ENCODE measurements at places on chromosomes 6 and 20.

GRCh38 chr6:130900913-130901312 lies 73.7 kb downstream of the SMLR1 start:
- DNase-seq = no peak

DNA sequence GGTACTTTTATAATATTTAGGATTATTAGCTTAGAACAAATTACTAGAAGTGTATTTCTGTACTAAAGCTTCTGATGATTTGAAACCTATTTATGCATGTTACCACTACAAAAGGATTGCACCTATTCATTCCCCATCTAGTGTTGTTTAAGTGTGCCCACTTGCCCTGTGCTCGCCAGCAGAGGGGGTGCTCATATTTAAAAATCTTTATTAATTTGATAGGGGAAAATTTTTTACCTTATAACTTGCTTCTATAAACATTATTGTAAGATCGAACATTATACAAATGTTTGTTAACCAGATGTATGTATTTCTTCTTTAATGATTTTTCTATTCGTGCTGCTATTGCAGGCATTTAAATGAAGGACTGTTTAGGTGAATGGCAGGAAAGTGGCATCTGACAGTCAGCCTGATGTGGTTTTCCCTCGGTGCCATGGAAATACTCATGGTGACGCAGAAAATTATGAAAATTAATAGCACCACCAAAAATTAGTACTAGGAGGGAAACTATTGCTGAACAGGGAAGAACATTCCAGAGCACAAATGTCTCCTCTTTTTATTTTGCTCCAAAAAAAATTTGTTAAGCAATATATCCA lies 44.1 kb upstream of the FNDC1 start:
- no peak for DNase-seq

DNA sequence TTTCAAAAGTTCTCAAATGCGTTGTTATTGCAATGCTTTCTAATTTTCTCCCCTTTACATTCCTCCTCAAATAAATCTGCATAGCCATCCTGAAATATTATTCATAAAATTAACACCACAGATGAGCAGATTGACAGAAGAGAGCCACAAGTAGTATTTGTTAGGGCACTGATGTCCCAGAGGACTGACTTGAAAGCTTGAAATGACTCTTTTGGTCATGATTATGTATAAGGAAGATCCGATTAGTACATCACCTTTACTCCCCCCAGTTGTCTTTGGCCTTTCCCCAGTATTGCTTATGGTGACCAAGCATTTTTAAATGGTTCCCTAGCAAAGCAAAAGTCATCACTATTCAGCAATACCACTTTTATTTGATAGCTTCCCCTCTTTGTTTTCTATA lies 187.6 kb downstream of the ADAT2 start:
- DNase-seq = no peak

DNA sequence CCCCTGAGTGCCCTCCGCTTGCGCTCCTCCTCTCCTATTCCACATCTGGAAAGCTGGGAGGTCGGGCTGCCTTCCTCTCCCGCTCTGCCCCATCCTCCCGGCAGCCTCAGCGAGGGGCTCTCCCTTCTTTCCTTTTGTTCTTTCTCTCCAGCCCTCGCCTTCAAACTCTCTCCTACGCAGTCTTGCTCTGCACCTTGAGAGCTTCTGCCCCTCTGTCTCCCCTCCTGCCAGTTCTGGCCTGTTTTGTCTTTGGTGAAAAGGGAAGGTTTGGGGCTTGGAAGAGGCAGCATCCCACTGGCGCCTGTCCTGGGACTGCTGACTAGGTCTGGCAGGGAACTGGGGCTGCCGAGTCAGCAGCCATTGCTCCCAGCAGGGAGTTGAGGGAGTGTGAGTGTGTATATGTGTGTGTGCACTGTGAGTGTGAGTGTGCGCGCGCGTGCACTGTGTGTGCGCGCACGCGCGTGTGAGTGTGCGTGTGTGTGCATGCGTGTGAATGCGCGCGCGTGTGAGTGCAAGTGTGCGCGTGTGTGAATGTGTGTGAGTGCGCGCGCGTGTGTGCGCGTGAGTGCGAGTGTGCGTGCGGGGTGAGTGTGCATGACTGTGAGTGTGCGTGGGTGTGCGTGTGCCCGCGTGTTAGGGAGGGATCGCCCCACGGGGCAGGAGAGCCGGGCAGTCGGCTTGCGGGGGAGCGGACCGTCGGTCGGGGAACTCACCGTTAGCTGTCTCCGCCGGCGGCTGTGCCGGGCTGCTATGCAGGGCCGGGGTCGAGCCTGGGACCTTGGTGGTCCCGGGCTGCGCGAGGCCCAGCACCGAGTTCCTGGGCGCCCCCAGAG lies 523 bp downstream of the CPXM1 start:
- DNase-seq = no peak

GRCh38 chr20:47189060-47189459 lies 167.4 kb downstream of the ZMYND8 start:
- DNase-seq = no peak

DNA sequence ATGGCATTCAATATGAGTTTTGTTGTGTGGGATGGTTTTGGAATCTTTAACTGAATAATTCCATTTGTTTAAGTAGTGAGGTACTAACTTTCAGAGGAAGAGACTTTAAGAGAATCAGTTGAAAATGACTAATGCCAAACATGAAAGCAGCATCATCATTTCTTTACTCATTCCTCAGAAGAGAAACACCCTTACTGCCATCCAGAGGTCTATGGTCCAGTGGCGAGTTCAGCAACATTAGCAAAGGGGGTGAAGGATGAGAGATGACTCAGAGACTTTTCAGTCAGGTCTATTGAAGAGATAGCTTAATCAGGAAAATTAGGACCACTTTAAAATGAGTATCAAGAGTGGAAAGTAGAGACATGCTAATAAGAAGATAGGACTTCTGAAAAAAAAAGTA lies 118.8 kb downstream of the COL19A1 start:
- no peak for DNase-seq

DNA sequence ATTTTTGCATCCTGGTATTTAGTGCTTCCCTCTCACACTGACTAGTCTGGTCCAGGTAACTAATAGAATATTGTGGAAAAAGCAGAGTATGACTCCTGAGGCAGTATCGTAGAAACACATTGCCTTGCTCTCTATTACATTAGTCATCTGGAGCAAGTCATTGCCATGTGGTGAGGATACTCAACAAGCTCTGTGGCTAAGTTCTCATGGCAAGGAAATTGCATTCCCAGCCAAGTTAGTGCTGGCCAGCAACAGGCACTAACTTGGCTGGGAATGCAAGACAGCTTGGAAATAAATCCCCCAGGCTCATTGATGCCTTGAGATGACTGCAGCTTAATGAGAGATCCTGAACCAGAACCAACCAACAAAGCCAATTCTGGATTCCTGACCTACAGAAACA lies 39.7 kb upstream of the HTR1B start:
- no peak for DNase-seq

DNA sequence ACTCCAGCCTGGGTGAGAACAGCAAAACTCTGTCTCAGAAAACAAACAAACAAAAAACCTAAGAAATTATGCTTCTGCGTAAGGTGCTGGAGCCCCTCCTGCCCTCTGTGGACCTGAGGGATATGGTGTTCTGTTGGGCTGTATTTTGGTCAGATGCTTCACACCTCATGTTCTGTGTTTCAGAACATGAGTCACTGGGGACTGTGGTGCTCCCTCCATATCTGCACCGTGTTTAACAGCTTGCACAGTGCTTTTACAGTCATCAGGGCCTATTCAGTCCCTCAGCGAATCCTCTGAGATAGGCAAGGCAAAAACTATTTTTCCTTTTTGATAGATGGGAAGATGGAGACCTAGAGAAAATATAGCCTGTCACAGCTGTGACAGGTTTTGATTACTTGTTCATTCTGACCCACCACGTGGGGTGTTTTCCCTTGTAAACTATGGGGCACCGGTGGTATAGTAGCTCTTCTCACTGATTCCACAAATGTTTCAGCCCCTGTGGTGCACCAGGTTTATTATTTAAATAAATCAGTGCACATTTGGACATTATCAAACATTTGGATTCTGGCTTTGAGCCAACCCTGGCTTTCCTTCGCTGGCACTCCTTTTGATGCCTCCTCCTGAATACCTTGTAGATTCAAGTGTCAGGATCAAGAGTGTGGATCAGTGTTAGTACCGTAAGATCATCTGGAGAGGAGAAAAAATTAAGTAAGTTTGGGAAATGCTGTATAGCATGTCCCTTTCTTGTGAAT lies 9.6 kb downstream of the TTPAL start:
- DNase-seq = no peak

- DNase-seq = no peak
These were observed 126.9 kb downstream of the KCNQ5 start for GRCh38 chr6:72748759-72749158.
